Calu3 (cell line): ENCODE measurements at places on chromosomes 2 and 18. TPM values are rescaled to one million over a fixed set of nuclear protein-coding genes. Genes with fewer than 3 reads are reported as not detected.

DNA sequence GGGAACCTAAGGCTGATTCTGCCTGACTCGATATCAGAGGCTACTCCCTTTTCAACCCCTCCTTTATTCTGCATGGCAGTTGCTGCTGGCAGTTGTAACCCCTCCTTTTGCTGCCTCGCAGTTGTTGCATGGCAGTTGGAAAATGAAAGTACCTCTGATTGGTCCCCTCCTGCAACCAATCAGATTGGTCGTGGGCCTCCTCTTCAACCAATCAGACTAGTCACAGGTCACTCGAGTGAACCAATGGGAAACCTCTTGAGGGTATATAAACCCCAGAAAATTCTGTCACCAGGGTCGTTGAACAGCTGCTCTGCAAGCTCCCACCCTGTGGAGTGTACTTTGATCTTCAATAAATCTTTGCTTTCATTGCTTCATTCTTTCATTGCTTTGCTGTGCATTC, 294.3 kb upstream of the SLC8A1 start:
- H3K27ac ChIP-seq = no peak overlapping the region
- no peaks in the 10 kb centered on the region for H3K27me3 ChIP-seq
- no peak for DNase-seq
- no peak overlapping the region for H3K4me3 ChIP-seq

GRCh38 chr18:56952026-56952425, 194.9 kb upstream of the BOD1L2 start:
- H3K4me3 ChIP-seq = no peak overlapping the region
- H3K4me1 ChIP-seq = peaks cover 39% of the 10 kb centered on the region
- no peak overlapping the region for H3K27ac ChIP-seq
- H3K36me3 ChIP-seq = no peaks in the 10 kb centered on the region

DNA sequence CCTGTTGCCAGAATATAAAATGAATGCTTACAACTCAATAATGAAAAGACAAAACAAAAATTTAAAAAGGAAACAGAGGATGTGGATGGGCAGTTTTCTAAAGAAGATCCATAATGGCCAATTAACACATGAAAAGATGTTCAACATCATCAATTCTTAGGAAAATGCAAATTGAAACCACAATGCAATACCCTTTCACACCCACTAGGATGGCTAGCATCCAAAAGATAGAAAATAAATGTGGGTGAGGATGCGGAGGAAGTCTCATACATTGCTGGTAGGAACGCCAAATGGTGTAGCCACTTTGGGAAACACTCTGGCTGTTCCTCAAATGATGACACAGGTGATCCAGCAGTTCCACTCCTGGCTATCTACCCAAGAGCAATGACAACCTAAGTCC, 130.5 kb downstream of the TNS1 start:
- H3K36me3 ChIP-seq = no peaks in the 10 kb centered on the region
- no peak overlapping the region for H3K27ac ChIP-seq
- H3K4me1 ChIP-seq = no peaks in the 10 kb centered on the region
- DNase-seq = no peak
- H3K27me3 ChIP-seq = peaks cover 93% of the 10 kb centered on the region

DNA sequence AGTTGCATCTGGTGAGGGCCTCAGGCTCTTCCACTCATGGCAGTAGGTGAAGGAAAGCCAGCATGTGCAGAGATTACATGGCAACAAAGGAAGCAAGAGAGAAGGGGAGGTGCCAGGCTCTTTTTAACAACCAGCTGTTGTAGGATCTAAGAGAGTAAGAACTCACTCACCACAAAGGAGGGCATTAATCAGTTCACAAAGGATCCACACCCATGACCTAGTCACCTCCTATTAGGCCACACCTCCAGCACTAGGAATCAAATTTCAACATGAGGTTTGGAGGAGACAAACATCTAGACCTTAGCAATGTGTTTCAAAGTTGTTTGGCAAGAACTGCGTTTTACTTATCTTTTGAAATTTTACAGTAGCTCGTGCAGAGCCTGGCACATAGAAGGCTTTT, 20.5 kb upstream of the REG3A start:
- H3K4me1 ChIP-seq = no peaks in the 10 kb centered on the region
- DNase-seq = no peak
- no peaks in the 10 kb centered on the region for H3K36me3 ChIP-seq
- H3K4me3 ChIP-seq = no peak overlapping the region
- no peaks in the 10 kb centered on the region for H3K27me3 ChIP-seq

DNA sequence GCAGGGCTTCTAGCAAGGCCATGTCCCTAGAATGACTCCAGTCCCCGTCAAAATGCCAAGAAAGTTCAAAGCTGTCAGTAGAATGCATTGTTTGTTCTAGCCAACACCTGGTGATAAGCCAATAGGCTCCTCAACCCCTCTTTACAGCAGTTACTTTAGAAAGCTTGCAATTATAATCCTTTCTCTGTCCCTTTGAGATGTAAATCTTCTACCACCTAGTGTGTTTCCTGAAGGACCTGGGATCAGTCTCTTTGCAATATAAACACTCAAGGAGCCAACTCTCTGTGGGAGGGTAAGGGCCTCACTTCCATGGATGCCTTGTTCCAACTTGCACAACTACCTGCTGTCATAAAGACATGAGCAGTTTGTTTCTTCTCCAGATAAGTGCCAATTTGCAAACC, 301.8 kb downstream of the NBAS start:
- H3K4me3 ChIP-seq = no peak overlapping the region
- no peaks in the 10 kb centered on the region for H3K4me1 ChIP-seq
- H3K27me3 ChIP-seq = no peaks in the 10 kb centered on the region
- no peak overlapping the region for H3K27ac ChIP-seq

DNA sequence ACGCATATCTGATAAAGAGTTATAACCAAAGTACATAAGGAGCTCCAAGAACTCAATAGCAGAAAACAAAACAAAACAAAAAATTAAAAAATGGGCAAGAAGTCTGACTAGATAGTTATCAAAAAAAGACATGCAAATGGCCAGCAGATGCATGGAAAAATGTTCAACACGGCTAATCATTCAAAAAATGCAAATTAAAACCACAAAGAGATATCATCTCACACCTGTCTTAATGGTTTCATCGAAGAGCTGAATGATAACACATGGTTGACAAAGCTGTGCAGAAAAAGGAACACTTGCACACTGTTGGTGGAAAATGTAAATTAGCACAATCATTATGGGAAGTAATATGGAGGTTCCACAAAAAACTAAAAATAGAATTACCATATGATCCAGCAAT, 751.3 kb upstream of the POU3F3 start:
- H3K27me3 ChIP-seq = no peaks in the 10 kb centered on the region
- H3K4me3 ChIP-seq = no peak overlapping the region
- no peak overlapping the region for H3K27ac ChIP-seq
- H3K36me3 ChIP-seq = no peaks in the 10 kb centered on the region
- no peak for DNase-seq

DNA sequence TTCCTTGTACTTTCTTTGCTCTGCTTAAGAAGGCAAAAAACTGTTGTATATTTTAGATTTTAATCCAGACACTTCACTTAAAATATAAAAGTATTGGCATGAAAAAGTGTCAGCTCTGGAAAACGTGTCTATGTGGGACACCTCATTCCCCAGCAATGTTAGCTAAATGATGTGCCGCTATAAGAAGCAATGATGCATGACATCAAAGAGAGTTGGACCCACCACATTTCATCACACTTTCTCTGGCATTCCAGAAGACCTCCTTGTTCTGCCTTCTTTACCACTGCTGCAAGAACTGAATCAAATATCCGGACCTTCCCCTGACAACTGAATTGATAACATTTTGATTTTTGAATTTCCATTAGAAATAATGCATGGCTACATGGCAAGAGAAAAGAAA, 242.4 kb upstream of the TANK start:
- H3K4me1 ChIP-seq = no peaks in the 10 kb centered on the region
- H3K27me3 ChIP-seq = no peaks in the 10 kb centered on the region
- H3K4me3 ChIP-seq = no peak overlapping the region

DNA sequence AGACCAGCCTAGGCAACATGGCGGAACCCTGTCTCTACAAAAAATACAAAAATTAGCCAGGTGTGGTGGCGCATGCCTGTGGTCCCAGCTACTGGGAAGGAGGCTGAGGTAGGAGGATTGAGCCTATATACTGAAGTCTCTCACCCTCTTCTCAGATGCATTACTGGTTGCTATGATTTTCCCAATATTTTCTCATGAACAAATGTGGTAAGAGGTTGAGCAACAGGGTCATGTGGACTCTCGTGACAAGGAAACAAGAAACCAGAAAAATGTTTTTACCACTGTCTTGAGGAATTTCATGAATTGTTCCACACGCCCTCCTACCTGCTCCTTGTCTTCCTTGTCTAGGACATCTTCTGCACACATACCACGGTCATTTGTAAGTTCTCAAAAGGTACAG, 12.4 kb downstream of the LMAN2L start:
- no peak overlapping the region for H3K4me3 ChIP-seq
- H3K36me3 ChIP-seq = peaks cover 43% of the 10 kb centered on the region
- no peak overlapping the region for H3K27ac ChIP-seq
- H3K27me3 ChIP-seq = no peaks in the 10 kb centered on the region

DNA sequence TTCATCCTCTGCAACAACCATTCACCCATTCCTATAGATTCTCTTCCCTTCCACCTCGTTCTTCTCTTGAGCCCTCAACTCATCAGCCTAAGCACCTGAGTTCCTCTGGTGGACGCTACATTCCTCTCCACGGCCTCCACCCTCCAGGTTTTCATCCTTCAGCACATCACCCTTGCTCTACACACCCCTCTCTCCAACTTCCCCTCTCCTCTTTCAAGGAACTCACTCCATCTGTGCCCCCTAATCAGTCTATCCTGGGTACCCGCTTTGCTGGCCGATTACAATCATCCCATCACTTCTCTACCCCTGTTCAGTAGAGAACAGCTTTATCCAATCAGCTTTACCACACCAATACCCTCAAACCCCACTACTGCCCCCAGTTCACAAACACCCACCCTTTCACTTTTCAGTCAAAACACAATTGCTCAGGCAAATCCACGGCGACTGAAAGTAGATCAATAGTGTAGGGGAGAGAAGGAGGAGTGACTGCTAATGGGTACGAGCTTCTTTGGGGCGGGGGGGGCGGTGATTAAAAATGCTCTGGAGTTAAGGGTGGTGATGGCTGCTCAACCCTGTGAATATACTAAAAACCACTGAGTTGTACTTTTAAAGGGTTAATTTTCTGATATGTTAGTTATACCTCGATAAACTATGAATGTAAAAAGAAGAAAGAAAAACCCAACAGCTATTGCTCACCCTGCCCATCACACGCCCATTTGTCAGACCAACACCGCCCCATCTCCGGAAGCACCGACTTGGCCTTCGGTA, 857 bp downstream of the DYM start:
- H3K4me3 ChIP-seq = peak overlapping the region; percentile 64
- no peaks in the 10 kb centered on the region for H3K27me3 ChIP-seq
- H3K4me1 ChIP-seq = peaks cover 20% of the 10 kb centered on the region
- peaks cover 21% of the 10 kb centered on the region for H3K36me3 ChIP-seq

DNA sequence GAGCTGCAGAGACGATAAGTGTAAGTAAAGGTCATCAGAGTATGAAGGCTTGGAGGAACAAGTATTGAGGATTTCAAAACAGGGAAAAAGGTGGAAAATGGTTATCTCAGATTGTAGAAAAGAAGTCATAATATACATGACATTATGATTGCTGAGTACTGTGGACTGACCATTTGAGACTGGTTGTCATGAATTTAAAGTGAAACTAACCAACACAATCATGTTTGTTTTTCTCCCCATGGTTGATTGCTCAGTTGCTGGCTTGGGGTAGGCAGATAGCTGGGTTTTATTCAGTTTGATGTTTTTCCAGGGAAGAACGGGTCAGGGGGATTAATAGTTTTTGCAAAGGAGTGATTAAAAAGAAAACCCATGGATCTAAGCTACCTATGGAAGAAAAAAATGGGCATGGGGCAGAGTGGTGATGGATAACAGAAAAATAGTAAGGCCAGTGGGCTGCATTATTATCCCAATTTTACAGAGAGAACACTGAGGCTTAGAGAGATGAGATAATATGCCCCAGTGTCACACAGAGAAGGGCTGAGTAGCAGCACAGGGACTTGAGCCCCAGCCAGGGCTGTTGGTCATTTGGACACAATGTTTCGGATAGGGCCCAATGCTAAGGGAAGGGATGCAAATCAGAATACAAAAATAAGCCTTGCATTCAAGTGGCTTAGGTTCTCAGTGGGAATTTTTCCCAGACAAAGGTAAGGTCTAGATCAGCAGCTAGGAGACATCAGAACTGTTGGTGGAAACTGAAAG, 885.7 kb downstream of the DCC start:
- H3K36me3 ChIP-seq = no peaks in the 10 kb centered on the region
- no peaks in the 10 kb centered on the region for H3K4me1 ChIP-seq
- H3K4me3 ChIP-seq = no peak overlapping the region
- H3K27me3 ChIP-seq = no peaks in the 10 kb centered on the region
- no peak overlapping the region for H3K27ac ChIP-seq

DNA sequence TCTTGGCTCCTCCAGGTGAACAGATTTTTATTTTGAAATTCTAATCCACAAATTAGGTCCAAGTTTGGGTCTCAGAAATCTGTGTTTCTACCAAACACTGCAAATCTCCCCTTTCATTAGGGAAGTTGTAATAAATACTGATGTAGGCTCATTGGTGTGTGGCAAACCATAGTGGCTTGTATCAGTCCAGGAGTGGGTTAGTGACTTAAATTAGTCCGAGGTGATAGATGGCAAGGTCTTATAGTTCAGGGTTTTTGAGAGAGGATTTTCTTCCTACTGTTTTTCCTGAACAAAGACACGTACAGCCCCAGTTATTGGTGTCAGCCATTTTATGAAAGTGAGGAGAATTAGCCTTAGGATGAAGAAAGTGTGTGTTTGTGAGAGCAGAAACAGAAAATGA, 74.6 kb downstream of the RPRM start:
- H3K27me3 ChIP-seq = no peaks in the 10 kb centered on the region
- H3K4me3 ChIP-seq = no peak overlapping the region
- H3K27ac ChIP-seq = no peak overlapping the region
- H3K36me3 ChIP-seq = no peaks in the 10 kb centered on the region
- H3K4me1 ChIP-seq = no peaks in the 10 kb centered on the region
- DNase-seq = no peak

- H3K27ac ChIP-seq = no peak overlapping the region
- no peak overlapping the region for H3K4me3 ChIP-seq
- H3K4me1 ChIP-seq = no peaks in the 10 kb centered on the region
Measured at GRCh38 chr2:223644136-223644535, 42.0 kb upstream of the SCG2 start.

- H3K27ac ChIP-seq = no peak overlapping the region
- no peaks in the 10 kb centered on the region for H3K27me3 ChIP-seq
- no peaks in the 10 kb centered on the region for H3K4me1 ChIP-seq
- H3K4me3 ChIP-seq = no peak overlapping the region
Measured at GRCh38 chr2:68362069-68362468, 3.0 kb upstream of the PLEK start.

GRCh38 chr2:209368914-209369313, 54.9 kb upstream of the MAP2 start:
- peaks cover 31% of the 10 kb centered on the region for H3K4me1 ChIP-seq
- H3K36me3 ChIP-seq = peaks cover 15% of the 10 kb centered on the region

OBSL1 gene
- total RNA-seq = 65.9 and 76.5 TPM in 2 replicates

PRSS56 gene
- not detected in 2 replicates for total RNA-seq

BMP10 gene
- total RNA-seq = not detected in 2 replicates

LIMS3 gene
- total RNA-seq = 0.29 TPM in 1 of 2 replicates, not detected in the other

DSG2 gene
- 194 and 196 TPM in 2 replicates for total RNA-seq

FABP1 gene
- total RNA-seq = not detected in 2 replicates

TCF7L1 gene
- total RNA-seq = 2.9 and 3.0 TPM in 2 replicates

ENOSF1 gene
- total RNA-seq = 88.5 and 102 TPM in 2 replicates

TUBB8B gene
- total RNA-seq = 0.32 and 0.35 TPM in 2 replicates
